ENCODE measurements at places on chromosomes 13 and 19. TPM values are rescaled to one million over a fixed set of nuclear protein-coding genes. Genes with fewer than 3 reads are reported as not detected.

ZNF98 gene
- total RNA-seq, result 4.9 TPM

RFC3 gene
- total RNA-seq, result 5.7 TPM

DNA sequence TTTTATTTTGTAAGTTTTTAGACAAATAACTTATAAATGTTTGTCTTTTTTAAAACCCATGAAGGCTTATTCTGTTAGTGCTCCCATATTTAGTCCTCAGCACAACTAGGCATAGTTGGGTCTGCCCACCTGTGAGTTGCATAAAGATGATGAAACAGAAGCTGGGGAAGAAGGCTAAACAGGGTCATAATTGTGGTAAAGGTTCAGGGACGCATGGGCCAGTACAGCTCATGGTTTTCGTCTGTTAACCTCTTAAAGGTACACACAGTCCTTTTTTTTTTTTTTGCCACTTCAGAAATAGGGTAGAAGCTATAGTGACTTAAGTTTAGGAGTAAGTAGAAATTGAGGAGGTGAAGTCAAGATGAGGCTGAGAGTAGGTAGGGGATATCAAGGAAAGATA is 58.3 kb downstream of the TM9SF2 start:
- H3K4me3 ChIP-seq, result no peak overlapping the region
- H3K36me3 ChIP-seq, result no peaks in the 10 kb centered on the region
- H3K4me1 ChIP-seq, result no peaks in the 10 kb centered on the region
- H3K27me3 ChIP-seq, result no peaks in the 10 kb centered on the region
- H3K27ac ChIP-seq, result no peak overlapping the region

HCN2 gene
- 0.19 TPM for total RNA-seq

ZNF790 gene
- 7.6 TPM for total RNA-seq

DNA sequence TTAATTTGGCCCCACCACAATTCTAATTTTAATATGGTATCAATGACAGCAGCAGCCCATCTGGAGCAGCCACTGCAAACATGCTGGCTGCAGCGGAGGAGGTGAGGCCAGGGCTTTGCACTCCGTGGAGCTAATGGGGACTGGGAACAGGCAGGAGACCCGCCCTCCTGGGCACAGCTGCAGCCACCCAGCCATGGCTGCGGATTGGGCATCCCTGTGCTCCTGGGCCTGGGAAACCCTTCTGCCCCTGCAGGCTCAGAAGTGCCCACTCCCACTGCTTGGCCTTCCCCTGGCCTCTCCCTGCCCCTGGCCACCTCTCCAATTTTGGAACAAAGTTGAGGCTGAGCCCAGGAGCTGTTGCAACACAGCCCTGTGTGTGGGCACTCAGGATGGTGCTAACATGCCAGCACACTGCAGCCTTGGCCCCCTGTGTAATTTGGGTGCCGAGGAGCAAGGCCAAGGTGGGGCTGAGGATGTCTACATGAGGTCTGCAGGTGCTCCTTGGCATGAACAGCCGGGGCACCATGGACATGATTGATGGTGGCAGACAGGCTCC is 123.6 kb downstream of the PCDH9 start:
- H3K4me3 ChIP-seq, result no peak overlapping the region
- no peaks in the 10 kb centered on the region for H3K27me3 ChIP-seq
- no peaks in the 10 kb centered on the region for H3K36me3 ChIP-seq
- H3K4me1 ChIP-seq, result no peaks in the 10 kb centered on the region
- no peak overlapping the region for H3K27ac ChIP-seq
- no peak for DNase-seq

GRCh38 chr13:49452725-49453457 is 8.8 kb downstream of the SETDB2 start:
- H3K27me3 ChIP-seq, result no peaks in the 10 kb centered on the region
- no peaks in the 10 kb centered on the region for H3K4me1 ChIP-seq
- H3K36me3 ChIP-seq, result no peaks in the 10 kb centered on the region
- H3K4me3 ChIP-seq, result no peak overlapping the region
- DNase-seq, result no peak

NOSIP gene
- total RNA-seq, result 40.5 TPM

GRCh38 chr19:31071136-31071855 is 277.9 kb downstream of the TSHZ3 start:
- no peak overlapping the region for H3K4me3 ChIP-seq
- no peak overlapping the region for H3K27ac ChIP-seq
- H3K27me3 ChIP-seq, result no peaks in the 10 kb centered on the region
- DNase-seq, result no peak
- no peaks in the 10 kb centered on the region for H3K4me1 ChIP-seq
- H3K36me3 ChIP-seq, result no peaks in the 10 kb centered on the region

LILRB4 gene
- 15.1 TPM for total RNA-seq

SMIM24 gene
- not detected for total RNA-seq

GRCh38 chr13:93554514-93554913 is 327.9 kb downstream of the GPC6 start:
- peaks cover 2% of the 10 kb centered on the region for H3K4me1 ChIP-seq
- H3K4me3 ChIP-seq, result no peak overlapping the region
- H3K36me3 ChIP-seq, result no peaks in the 10 kb centered on the region
- no peak overlapping the region for H3K27ac ChIP-seq
- no peaks in the 10 kb centered on the region for H3K27me3 ChIP-seq

CCDC70 gene
- not detected for total RNA-seq

DNA sequence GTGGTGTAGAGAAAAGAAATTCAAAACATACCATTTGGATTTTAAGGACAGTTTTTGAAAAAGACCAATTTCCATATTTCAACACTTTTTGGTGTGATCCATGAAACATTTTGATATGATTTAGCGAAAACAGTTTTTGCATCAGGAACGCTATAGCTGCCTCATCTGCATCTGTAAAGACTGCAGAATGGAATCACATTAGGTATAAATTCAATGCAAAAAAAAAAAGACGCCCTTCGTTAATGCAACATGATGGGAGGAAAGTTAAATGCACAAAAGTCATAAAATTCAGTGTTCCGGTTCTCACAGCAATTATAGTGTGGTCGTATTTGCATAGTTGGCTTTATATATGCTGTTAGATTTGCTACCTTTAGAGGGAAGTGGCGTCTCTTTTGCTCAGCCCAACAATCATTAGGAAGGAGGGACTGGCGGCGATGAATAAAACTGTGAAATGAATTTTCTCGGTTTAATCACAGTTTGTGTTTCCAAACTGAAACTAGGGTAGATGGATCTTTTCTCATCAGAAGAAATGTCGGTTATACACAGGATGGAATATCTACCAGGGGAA is 215.7 kb downstream of the TEX29 start:
- no peaks in the 10 kb centered on the region for H3K27me3 ChIP-seq
- no peak overlapping the region for H3K4me3 ChIP-seq
- DNase-seq, result no peak

GRCh38 chr13:50171590-50172282 is 156.5 kb downstream of the KCNRG start:
- no peaks in the 10 kb centered on the region for H3K4me1 ChIP-seq
- H3K36me3 ChIP-seq, result no peaks in the 10 kb centered on the region
- H3K4me3 ChIP-seq, result no peak overlapping the region
- no peak overlapping the region for H3K27ac ChIP-seq
- no peak for DNase-seq
- H3K27me3 ChIP-seq, result no peaks in the 10 kb centered on the region

GRCh38 chr13:45119469-45119990 is 780 bp upstream of the GTF2F2 start:
- H3K36me3 ChIP-seq, result no peaks in the 10 kb centered on the region
- no peaks in the 10 kb centered on the region for H3K27me3 ChIP-seq
- H3K4me3 ChIP-seq, result peak overlapping the region; percentile 98
- H3K4me1 ChIP-seq, result no peaks in the 10 kb centered on the region
- H3K27ac ChIP-seq, result peak overlapping the region; percentile 49

ZNF835 gene
- 2.8 TPM for total RNA-seq

DNA sequence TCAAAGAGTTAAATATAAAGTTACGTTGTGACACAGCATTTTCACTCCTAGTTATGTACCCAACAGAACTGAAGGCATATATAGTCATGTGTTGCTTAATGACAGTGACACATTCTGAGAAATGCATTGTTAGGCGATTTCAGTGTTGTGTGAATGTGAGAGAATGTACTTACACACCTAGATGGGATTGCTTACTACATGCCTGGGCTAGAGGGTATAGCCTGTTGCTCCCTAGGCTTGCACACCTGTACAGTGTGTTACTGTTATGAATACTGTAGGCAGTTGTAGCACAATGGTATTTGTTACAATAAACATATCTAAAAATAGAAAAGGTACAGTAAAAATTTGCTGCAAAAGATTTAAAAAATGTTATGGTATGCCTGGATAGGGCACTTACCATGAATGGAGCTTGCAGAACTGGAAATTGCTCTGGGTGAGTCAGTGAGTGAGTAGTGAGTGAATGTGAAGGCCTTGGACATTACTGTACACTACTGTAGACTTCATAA is 89.2 kb downstream of the DHRS12 start:
- no peaks in the 10 kb centered on the region for H3K27me3 ChIP-seq
- no peak for DNase-seq
- no peaks in the 10 kb centered on the region for H3K4me1 ChIP-seq
- no peak overlapping the region for H3K4me3 ChIP-seq
- H3K36me3 ChIP-seq, result no peaks in the 10 kb centered on the region

- H3K4me1 ChIP-seq, result no peaks in the 10 kb centered on the region
- no peak overlapping the region for H3K27ac ChIP-seq
- no peaks in the 10 kb centered on the region for H3K36me3 ChIP-seq
- no peak overlapping the region for H3K4me3 ChIP-seq
Measured at GRCh38 chr13:30289533-30289932, 17.8 kb downstream of the KATNAL1 start.

DNA sequence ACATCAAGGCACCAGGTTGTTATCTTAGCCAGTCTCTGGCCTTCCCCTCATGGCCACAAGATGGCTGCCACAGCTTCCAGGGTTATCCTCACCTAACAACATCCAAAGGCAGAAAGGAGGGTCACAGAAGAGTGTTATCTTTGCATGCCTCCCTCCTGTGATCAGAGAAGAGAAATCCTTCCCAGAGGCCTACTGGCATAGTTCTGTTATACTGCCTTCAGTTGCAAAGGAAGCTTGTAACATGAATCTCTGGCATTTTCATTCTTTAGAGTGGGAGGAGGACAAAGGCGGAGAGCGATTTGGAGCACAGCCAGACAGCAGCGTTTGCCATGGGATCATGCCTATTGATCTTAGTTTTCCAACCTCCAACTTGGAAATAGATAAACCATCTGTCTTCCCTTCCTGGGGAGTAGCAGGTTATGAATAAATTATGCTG is 135.7 kb downstream of the DNAJC15 start:
- H3K27me3 ChIP-seq, result no peaks in the 10 kb centered on the region
- H3K27ac ChIP-seq, result no peak overlapping the region

ZNF382 gene
- 5.6 TPM for total RNA-seq

TINCR gene
- 1.1 TPM for total RNA-seq

- H3K36me3 ChIP-seq, result no peaks in the 10 kb centered on the region
- no peak for DNase-seq
- H3K27me3 ChIP-seq, result no peaks in the 10 kb centered on the region
- H3K4me1 ChIP-seq, result peaks cover 2% of the 10 kb centered on the region
- H3K4me3 ChIP-seq, result no peak overlapping the region
Measured at GRCh38 chr13:83666141-83666540, 216.1 kb downstream of the SLITRK1 start.

DNA sequence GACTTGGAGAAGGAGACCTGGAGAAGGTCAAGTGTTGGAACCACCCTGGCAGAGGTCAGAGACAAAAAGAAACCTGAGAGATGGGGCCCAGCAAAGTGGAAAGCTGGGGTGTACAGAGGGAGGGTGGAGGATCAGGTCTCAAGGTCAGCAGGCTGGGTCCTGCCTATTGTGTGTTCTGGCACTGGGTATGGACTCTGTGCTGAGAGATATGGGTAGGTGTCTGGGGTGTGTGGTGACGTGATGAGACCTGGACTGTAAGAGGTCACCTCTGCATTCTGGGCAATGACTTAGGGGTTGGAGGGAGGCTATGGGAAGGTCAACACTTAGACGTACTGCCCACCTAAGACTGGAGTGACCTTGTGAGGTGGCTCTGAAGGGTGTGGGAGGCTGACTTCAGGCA is 88.1 kb downstream of the SCGB2B2 start:
- H3K4me1 ChIP-seq, result no peaks in the 10 kb centered on the region
- no peak overlapping the region for H3K4me3 ChIP-seq
- no peak for DNase-seq
- no peaks in the 10 kb centered on the region for H3K36me3 ChIP-seq
- no peaks in the 10 kb centered on the region for H3K27me3 ChIP-seq

ZFP14 gene
- total RNA-seq, result 11.5 TPM

GRCh38 chr19:6358003-6358402 is 3.3 kb upstream of the CLPP start:
- DNase-seq, result no peak
- no peaks in the 10 kb centered on the region for H3K27me3 ChIP-seq
- no peaks in the 10 kb centered on the region for H3K36me3 ChIP-seq
- H3K4me1 ChIP-seq, result no peaks in the 10 kb centered on the region
- H3K27ac ChIP-seq, result no peak overlapping the region

LILRA2 gene
- 3.7 TPM for total RNA-seq

GRCh38 chr13:100559886-100560285 is 28.7 kb downstream of the GGACT start:
- no peak overlapping the region for H3K27ac ChIP-seq
- no peaks in the 10 kb centered on the region for H3K4me1 ChIP-seq
- no peaks in the 10 kb centered on the region for H3K27me3 ChIP-seq
- H3K4me3 ChIP-seq, result no peak overlapping the region

CFAP97D2 gene
- not detected for total RNA-seq

ZNF506 gene
- 37.7 TPM for total RNA-seq

- no peak overlapping the region for H3K4me3 ChIP-seq
- no peaks in the 10 kb centered on the region for H3K4me1 ChIP-seq
- H3K36me3 ChIP-seq, result peaks cover 17% of the 10 kb centered on the region
- no peak for DNase-seq
- no peak overlapping the region for H3K27ac ChIP-seq
Measured at GRCh38 chr19:7072541-7072940, 3.0 kb downstream of the ZNF557 start.

GRCh38 chr19:42038666-42039065 is 31.3 kb downstream of the GRIK5 start:
- no peaks in the 10 kb centered on the region for H3K27me3 ChIP-seq
- no peak overlapping the region for H3K27ac ChIP-seq
- no peaks in the 10 kb centered on the region for H3K4me1 ChIP-seq
- no peak overlapping the region for H3K4me3 ChIP-seq

- H3K4me1 ChIP-seq, result no peaks in the 10 kb centered on the region
- no peak overlapping the region for H3K4me3 ChIP-seq
- no peaks in the 10 kb centered on the region for H3K27me3 ChIP-seq
- no peaks in the 10 kb centered on the region for H3K36me3 ChIP-seq
Measured at GRCh38 chr13:73851104-73851503, 283.1 kb downstream of the KLF12 start.

GRCh38 chr19:57443121-57443696 is 8.1 kb downstream of the ZNF749 start:
- H3K27ac ChIP-seq, result no peak overlapping the region
- H3K4me1 ChIP-seq, result no peaks in the 10 kb centered on the region
- DNase-seq, result no peak
- no peaks in the 10 kb centered on the region for H3K27me3 ChIP-seq
- no peak overlapping the region for H3K4me3 ChIP-seq

DNA sequence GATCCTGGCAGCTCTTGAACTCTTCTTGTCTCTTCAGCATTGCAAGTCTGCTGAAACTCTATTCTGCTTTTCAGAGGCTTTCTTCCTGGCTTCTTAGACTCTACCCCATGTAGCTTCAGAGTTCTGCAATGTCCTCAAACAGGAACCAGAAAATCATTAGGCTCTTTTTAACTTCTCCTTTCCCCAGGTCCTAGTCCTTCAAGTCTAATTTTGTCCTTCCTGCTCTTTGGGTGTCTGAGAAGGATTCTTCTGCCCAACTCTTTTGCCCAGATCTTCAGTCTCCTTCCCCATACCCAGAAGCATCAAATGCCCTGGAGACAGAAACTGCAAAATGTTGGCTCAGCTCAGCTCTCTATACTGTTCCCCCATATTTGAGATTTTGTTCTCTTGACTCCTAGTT is 50.0 kb upstream of the CALM3 start:
- DNase-seq, result no peak
- H3K4me1 ChIP-seq, result no peaks in the 10 kb centered on the region
- H3K36me3 ChIP-seq, result no peaks in the 10 kb centered on the region
- H3K4me3 ChIP-seq, result no peak overlapping the region
- H3K27ac ChIP-seq, result no peak overlapping the region
